Caudate nucleus (tissue), 63 donors: ENCODE measurements at places on chromosomes 5 and 9.
A peak's percentile ranks its signal among the peaks of the same experiment; 100 is the strongest.

- no peak for DNase-seq
Measured at GRCh38 chr9:12884736-12885395, 110.0 kb downstream of the LURAP1L start.

DNA sequence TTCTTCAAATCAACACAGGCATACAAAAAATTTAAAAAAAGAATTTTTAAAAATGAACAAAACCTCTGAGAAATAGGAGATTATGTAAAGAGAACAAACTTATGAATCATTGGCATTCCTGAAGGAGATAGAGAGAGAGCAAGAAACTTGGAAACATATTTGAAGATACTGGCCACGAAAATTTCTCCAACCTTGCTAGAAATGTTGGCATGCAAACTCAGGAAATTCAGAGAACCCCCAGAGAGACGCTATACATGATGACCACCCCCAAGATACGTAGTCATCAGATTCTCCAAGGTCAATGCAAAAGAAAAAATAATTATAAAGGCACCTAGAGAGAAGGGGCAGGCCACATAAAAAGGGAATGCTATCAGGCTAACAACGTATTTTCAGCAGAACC lies 472.5 kb downstream of the MTRR start:
- no peak for DNase-seq

GRCh38 chr5:104977529-104977928 lies 1414.9 kb upstream of the NUDT12 start:
- no peak for DNase-seq

DNA sequence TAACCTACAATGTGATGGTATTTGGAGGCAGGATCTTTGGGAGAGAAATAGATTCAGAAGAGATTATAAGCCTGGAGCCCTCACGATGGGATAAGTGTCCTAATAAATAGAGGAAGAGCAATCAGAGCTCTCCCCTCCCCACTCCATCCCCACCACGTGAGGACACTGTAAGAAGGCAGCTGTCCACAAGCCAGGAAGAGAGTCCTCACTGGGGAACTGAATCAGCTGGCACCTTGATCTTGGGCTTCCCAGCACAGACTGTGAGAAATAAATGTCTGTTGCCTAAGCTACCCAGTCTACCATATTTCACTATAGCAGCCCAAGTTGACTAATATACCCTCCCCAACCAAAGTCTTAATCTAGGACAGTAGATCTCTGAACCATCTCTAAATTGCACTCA lies 118.1 kb downstream of the SUSD1 start:
- DNase-seq = no peak

DNA sequence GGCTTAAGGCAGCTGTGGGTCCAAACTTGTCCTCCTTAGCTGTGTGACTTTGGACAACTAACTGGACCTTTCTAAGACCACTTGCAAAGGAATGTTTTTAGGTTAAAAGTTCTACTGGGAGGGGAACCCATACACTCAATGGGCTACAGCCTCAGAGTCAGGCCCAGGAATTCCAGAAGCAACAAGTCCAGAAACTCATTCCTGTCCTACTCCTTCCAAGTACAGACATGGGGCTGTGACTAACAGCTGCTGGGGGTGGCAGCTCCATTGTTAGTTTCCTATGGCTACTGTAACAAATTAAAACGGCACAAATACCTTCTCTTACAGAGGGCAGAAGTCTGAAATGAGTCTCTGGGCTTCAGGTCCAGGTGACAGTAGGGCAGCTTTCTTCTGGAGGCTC lies 12.4 kb upstream of the AKNA start:
- no peak for DNase-seq

- DNase-seq = no peak
Measured at GRCh38 chr5:82072138-82072537, 100.3 kb downstream of the ATG10 start.

- DNase-seq = no peak
Measured at GRCh38 chr5:78756858-78757257, 108.3 kb upstream of the LHFPL2 start.

DNA sequence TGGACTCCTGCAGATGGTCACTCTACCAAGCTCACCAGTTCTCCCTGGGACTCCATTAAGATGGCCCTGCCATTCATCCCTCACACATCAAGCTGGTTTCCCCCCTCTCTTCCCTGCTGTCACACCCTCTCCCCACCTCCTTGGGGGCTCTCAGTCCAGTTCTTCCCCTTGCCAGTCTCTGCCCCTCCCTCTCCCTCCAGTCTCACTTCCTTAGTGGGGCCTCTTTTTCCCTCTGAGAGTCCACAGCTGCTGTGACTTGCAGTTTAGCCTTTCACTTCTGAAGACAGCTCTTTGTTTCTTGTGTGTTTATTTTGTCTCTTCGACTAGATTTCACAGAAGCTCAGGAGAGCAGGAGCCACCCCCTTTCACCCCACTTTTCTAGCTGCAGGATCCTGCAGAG lies 10.5 kb downstream of the DOCK2 start:
- DNase-seq = no peak

DNA sequence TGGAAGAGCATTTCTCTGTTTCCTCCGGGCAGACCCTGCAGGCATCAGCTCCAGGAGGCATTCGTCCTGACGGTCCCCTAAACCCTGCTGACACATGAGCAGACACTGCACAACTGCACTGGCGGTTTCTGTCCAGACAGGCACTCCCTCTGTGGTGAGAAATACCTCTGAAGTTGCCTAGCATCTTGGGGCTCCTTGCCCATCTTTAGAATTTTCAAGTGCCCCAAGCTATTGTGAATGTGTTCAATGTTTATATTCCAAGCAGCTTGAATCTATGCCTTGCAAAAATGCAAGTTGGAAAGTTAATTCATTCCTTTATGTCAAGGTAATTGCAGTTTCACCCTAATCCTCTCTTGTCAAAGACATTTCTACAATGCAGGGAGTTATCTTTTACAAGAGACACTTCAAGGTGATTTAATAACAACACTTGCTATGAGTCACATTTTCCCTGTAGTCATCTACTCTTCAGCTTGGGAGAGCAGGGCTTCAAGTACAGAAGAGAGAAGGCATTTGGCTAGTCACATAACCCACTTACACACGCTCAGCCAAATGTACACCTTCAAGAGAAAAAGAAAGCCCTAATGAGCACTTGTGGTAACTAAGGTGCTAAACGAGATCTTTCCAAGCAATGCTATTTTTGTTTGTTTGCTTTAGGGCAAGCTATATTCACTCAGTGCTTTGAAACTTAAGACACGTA lies 302.5 kb downstream of the MLLT3 start:
- no peak for DNase-seq

- DNase-seq = no peak
Measured at GRCh38 chr5:171914726-171915338, 91.6 kb downstream of the FBXW11 start.

DNA sequence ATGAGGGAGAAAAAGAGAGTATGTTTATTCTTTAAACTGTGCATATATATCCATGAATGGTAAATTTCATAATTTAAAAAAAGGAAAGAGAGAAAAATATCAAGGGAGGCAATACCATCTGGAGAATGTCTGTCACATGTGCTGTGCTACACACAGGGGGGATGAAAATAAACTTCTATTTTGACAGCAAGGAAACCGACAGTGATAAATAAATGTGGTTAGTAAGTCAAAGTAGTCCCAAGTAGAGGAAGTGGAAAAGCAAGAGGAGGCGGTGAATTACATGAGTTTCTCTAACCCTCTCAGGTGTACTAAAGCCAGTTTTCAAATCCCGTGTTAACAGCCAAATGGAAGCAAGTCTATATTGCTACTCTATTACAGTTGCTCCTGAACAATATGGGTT lies 83.3 kb downstream of the ICE1 start:
- no peak for DNase-seq

- peak; percentile 25 for DNase-seq
Measured at GRCh38 chr9:135864447-135865049, 42.8 kb downstream of the CAMSAP1 start.

- DNase-seq = no peak
Measured at GRCh38 chr9:87606841-87607521, 109.3 kb downstream of the DAPK1 start.

DNA sequence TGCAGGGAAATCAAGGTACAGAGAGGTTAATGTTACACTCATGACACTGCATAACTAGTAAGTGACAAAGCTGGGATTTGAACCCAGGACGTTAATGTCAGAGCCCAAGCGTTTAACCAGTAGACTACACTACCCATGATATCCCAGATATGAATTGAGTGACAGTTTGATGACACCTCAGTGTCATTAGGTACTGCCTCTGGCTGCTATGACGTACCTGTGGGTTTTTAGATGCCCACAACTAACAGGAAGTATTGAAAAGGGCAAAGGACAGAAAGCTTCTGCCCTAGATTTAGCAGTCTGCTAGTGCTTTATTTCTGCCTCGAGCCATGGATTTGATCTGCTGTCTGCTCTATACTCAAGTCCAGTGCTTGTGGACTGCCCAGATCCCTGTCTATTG lies 56.2 kb downstream of the GLRA1 start:
- no peak for DNase-seq

DNA sequence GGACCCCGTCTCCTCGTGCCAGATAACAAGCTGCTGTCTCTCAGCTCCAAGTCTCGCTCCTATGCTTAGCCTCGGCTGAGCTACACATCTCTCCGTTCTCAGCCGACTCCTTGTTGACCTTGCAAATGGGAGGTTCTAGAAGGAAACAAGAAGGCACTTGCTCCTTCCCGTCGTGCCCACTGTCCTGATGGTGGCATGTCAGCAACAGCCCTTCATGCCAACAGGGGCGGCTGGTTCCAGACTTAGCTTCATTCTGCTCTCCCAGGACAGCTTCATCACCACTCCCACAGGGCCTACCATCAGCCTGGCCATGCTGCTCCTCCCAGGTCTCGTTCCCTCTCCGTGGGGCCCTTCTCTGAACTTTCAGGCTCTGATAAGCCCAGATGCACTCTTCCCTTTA lies 13.0 kb upstream of the RASGEF1C start:
- no peak for DNase-seq

DNA sequence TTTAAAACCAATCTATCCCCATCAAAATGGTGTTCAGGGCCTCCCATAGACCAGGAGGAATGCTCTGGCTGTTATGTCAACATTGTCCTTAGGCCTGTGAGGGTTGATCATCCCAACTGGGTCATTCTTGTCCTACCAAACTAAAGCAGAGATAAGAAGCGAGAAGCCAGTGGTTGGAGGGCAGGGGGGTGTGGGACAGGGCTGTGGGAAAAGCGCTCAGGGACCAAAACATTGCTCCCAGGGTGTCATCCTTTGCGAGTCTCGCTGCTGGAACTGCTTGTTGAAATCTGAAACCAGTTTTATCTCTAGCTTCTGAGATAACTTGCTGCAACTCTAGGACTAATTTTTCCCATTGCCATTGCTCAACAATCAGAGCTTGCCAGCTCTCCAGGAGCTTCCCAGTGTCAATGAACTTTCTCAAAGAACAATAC lies 48.1 kb downstream of the SPATA31C2 start:
- DNase-seq = no peak

DNA sequence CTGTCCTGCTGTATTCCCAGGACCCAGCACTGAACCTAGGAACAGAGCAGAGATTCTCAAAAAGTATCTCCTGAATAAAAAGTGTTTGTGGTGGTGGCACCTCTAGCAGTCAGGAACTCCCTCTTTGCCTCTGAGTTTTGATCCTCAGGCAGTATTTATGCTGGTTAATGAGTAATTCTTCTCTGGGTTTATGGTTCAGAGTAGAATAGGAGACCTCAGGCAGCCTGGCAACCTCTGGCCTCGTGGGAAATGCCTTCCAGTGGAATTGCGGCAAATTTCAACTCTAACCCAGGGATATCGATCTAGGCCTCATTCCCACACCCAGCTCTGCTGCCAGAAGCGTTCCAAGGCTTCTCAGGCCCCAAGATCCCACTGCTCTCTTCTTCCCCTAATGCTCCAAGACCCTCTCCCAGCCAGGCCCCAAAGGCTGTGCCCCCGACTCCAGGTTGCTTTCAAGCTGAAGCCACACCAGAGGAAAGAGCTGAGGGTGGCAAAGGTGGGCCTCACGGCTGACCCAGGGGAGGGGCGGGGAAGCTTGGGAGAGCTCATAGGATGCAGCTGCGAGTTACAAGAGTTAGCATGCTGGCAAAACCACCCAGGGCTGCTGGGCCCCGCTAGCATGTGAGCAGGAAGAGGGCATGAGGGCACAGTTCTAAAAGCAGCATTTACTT lies 10.9 kb upstream of the HDHD3 start:
- DNase-seq = no peak

DNA sequence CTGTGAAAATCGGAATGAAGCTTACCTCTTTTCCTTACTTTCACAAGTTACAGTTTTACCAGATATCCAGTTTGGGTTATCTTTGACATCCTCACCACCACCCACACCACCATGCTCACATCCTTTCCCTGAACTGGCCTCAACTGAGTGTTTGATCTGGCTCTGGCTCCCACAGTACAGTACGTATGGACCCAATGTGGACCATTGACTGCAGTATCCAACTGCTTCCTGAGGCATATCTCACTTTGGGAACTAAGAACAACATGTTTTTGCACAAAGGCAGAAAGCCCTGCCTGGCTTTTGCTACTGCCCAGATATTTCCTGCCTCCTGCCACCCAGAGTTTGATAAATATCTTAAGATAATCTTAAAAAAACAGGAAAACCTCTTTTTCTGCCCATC lies 1232.0 kb upstream of the CDH18 start:
- DNase-seq = no peak

- no peak for DNase-seq
Measured at GRCh38 chr5:9335754-9336495, 209.9 kb downstream of the SEMA5A start.

DNA sequence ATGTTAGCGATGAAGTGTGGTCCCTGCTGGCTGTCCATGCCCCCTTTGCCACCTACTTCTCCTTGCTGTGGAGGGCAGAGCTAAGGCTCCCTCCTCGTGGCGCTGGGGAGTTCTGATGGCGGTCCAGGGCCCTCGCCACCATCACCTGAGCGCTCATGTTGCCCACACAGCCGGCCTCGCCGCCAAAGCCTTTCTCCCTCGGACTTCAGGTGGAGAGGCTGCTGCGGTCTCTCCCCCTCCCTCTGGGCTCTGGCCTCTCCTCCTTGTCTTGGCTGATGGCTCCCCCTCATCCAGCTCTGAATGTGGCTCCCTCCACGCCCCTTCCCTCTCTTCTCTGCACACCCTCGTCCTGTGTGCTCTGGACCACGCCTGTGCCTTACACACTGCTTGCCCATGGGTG lies 14.5 kb upstream of the LPCAT1 start:
- no peak for DNase-seq
